Common myeloid progenitor, CD34-positive (primary cell): ENCODE measurements at places on chromosomes 12 and 14.

DNA sequence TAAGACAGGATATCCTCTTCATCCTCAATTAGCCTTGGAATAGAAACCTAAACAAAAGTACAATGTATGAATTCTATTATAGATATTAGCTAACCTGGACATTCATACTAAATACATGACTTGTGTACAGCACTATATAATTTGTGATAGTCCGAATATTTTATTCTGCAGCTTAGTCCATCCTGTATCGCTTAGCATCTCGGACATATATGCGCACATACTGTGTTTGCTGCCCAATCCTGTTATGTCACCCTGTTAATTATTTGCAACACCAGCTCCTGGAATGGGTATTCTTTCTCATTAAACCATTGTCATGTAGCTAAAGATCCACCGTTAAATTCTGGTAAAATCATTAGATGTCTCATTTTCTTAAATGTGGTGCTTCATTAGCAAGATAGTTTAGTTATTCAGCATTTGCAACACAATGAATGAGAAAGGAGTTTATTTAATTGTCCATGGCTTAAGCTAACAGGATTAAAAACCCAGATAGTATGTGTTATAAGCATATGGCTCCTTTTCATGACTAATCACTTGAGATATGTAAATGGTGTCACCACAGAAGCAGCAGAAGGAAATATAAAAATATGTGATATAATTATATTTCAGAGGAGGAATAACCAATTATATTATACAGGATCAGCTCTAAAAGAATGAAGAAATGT, 156.0 kb upstream of the ARHGAP5 start:
- H3K36me3 ChIP-seq = no peaks in the 10 kb centered on the region
- no peaks in the 10 kb centered on the region for H3K27me3 ChIP-seq
- no peak overlapping the region for H3K4me3 ChIP-seq

- no peak overlapping the region for H3K4me3 ChIP-seq
- no peak overlapping the region for H3K27ac ChIP-seq
- no peaks in the 10 kb centered on the region for H3K27me3 ChIP-seq
- H3K4me1 ChIP-seq = no peaks in the 10 kb centered on the region
Measured at GRCh38 chr14:59328454-59328853, 136.7 kb downstream of the GPR135 start.

GRCh38 chr12:18057051-18057450, 32.9 kb downstream of the RERGL start:
- H3K36me3 ChIP-seq = no peaks in the 10 kb centered on the region
- H3K27me3 ChIP-seq = no peaks in the 10 kb centered on the region
- no peaks in the 10 kb centered on the region for H3K4me1 ChIP-seq

- H3K27ac ChIP-seq = no peak overlapping the region
- no peaks in the 10 kb centered on the region for H3K36me3 ChIP-seq
- H3K27me3 ChIP-seq = no peaks in the 10 kb centered on the region
- no peak for DNase-seq
Measured at GRCh38 chr12:76318773-76319594, 29.2 kb downstream of the BBS10 start.

- H3K4me3 ChIP-seq = no peak overlapping the region
- no peaks in the 10 kb centered on the region for H3K27me3 ChIP-seq
- H3K27ac ChIP-seq = no peak overlapping the region
- H3K4me1 ChIP-seq = no peaks in the 10 kb centered on the region
Measured at GRCh38 chr12:83470749-83471148, 784.0 kb downstream of the TMTC2 start.

DNA sequence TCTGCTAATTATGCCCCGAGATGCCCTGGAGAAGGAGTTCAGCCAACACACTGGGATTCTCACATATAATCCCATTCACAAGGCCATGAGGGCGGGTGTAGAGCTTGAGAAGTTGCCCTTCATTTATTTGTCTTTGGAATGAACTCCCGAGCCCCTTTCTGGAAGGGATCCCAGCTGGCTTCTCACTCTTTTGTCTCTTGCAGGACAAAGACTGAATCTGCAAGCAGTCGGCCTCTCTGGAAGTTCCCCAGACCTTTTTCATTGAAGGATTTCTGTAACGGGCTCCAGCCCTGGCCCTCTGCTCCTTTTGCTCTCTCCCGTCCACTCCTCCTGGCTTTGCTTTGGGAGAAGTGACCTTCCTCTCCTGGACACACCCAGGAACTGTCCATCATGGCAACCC, 163.3 kb upstream of the SFSWAP start:
- no peak overlapping the region for H3K4me3 ChIP-seq
- DNase-seq = no peak
- H3K36me3 ChIP-seq = no peaks in the 10 kb centered on the region
- H3K27ac ChIP-seq = no peak overlapping the region
- H3K4me1 ChIP-seq = peaks cover 6% of the 10 kb centered on the region

- no peak overlapping the region for H3K4me3 ChIP-seq
- no peak for DNase-seq
- H3K27ac ChIP-seq = no peak overlapping the region
Measured at GRCh38 chr14:86574778-86575129, 1044.8 kb downstream of the FLRT2 start.

DNA sequence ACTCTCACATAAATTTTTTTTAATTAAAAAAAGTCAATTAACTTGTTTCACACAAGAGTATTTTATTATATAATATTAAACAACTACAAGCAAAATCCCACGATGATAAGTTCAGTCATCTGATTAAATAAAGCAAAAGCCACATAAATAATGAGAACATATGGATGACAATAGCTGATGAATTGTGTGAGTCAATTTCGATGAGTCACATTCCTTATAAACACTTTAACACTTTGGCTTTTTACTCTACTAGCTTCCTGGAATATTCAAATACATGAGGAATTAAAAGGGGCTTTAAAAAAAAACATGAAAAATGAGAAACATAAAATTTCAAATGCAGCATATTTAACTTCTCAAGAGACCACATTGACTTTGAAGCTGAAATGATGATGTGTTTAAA, 95.3 kb downstream of the BCAT1 start:
- no peaks in the 10 kb centered on the region for H3K27me3 ChIP-seq
- peaks cover 11% of the 10 kb centered on the region for H3K36me3 ChIP-seq
- H3K4me3 ChIP-seq = no peak overlapping the region
- H3K4me1 ChIP-seq = peaks cover 51% of the 10 kb centered on the region
- peak; percentile 59 for DNase-seq
- peak overlapping the region; percentile 43 for H3K27ac ChIP-seq

DNA sequence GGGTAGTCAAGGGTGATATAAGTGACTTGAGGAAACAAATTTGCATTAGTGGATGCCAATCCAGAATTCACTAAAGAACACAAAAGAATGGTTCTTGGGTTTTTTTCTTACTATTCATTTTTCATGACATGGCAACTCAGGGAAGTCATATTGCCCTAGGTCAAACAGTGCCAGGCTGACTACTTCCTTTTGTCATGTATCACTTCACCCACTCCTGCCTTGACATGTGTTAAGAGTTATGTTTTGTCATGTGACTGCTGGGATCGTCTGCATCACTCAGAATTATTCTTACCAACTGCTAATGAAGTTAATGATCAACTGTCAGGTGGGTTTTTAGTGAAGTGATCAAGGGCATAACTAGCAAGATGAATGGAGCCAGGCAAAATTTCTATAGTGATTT, 74.2 kb downstream of the PRORP start:
- no peaks in the 10 kb centered on the region for H3K27me3 ChIP-seq
- no peak overlapping the region for H3K27ac ChIP-seq
- peaks cover 5% of the 10 kb centered on the region for H3K36me3 ChIP-seq
- DNase-seq = peak; percentile 57
- H3K4me1 ChIP-seq = peaks cover 9% of the 10 kb centered on the region

GRCh38 chr14:104697892-104698583, 8.6 kb downstream of the INF2 start:
- H3K27me3 ChIP-seq = no peaks in the 10 kb centered on the region
- no peak for DNase-seq
- peaks cover 27% of the 10 kb centered on the region for H3K36me3 ChIP-seq
- H3K4me3 ChIP-seq = no peak overlapping the region

DNA sequence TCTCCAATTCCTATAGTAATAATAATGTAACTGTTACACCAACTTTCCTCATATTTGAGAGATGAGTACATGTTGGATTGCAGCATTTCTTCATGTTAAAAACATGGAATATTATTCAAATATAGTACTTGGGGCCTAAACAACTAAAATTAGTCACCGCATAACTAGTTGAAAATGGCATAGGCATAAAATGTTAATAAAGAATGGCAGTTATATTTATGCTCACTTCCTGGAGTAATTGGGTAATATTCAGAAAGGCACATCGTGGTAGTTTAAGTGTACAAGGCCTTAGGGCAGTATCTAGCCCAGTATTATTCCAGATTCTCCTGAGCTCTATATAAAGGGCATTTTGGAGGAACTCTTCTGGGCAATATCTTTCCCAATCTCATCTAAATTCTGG, 46.0 kb downstream of the ERGIC2 start:
- peaks cover 16% of the 10 kb centered on the region for H3K36me3 ChIP-seq
- DNase-seq = no peak
- no peak overlapping the region for H3K4me3 ChIP-seq
- H3K27me3 ChIP-seq = no peaks in the 10 kb centered on the region

GRCh38 chr12:109266106-109266879, 42.8 kb downstream of the FOXN4 start:
- no peak overlapping the region for H3K4me3 ChIP-seq
- H3K36me3 ChIP-seq = peaks cover 16% of the 10 kb centered on the region
- H3K27me3 ChIP-seq = no peaks in the 10 kb centered on the region
- no peaks in the 10 kb centered on the region for H3K4me1 ChIP-seq
- no peak for DNase-seq

DNA sequence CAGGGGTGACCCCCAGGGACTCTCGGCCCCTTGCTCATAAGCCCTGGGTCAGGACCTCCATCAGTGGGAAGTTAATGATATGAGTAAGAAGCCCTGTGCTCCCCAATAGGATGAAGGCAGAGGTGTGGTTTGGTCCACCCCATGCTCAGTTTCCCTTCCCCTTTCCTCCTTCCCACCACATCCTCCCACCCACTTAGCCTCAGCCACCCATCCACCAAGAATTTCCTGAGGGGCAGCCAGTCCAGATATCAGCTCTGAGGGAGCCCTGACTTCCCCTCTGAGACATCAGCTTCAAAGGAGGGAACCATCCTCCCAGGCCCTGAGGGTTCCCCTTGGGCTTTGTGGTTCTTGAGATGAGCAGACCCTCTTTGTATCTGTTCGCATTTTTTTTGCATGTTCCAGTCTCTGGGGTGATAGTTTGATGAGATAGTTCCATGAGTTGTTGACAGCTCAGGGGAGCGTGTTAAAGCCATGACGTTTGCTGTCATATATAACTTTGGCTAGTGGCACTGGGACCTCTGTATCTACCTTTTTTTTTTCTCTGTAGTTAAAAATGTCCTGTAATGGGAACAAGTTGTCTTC, 71.2 kb downstream of the LGMN start:
- peaks cover 23% of the 10 kb centered on the region for H3K36me3 ChIP-seq
- no peaks in the 10 kb centered on the region for H3K27me3 ChIP-seq
- no peak overlapping the region for H3K4me3 ChIP-seq
- no peak overlapping the region for H3K27ac ChIP-seq

- no peaks in the 10 kb centered on the region for H3K4me1 ChIP-seq
- DNase-seq = no peak
- peaks cover 25% of the 10 kb centered on the region for H3K36me3 ChIP-seq
- no peak overlapping the region for H3K27ac ChIP-seq
Measured at GRCh38 chr12:22672951-22673350, 48.0 kb downstream of the ETNK1 start.

GRCh38 chr14:26598672-26599131, 869 bp upstream of the NOVA1 start:
- H3K4me3 ChIP-seq = peak overlapping the region; percentile 72
- no peaks in the 10 kb centered on the region for H3K36me3 ChIP-seq
- no peak for DNase-seq
- H3K27me3 ChIP-seq = peaks cover 56% of the 10 kb centered on the region

DNA sequence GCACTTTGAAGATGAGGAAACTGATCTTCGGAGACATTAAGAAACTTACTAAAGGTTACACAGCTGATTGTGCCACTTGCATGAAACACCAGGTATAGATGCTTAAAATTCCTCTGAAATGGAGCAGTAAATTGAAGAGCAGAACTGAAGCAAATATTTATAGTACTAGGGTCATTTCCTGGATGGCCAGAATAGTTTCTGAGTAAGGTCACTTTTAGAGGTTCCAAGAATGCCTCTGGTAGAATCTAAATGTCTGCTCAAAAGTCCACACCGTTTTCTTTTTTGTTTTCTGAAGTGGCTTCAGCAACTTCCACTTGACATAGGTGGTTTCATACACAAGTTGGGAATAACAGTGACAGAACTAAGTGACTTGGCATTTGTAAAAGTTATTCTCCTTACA, 19.4 kb downstream of the TPH2 start:
- H3K27ac ChIP-seq = no peak overlapping the region
- H3K4me1 ChIP-seq = no peaks in the 10 kb centered on the region
- no peak for DNase-seq
- H3K27me3 ChIP-seq = no peaks in the 10 kb centered on the region
- H3K4me3 ChIP-seq = no peak overlapping the region

GRCh38 chr12:3827301-3828000, 45.7 kb downstream of the PARP11 start:
- no peaks in the 10 kb centered on the region for H3K4me1 ChIP-seq
- DNase-seq = no peak
- H3K27ac ChIP-seq = no peak overlapping the region
- peaks cover 40% of the 10 kb centered on the region for H3K36me3 ChIP-seq
- no peak overlapping the region for H3K4me3 ChIP-seq

GRCh38 chr12:180445-180844, 33.5 kb downstream of the SLC6A12 start:
- H3K27ac ChIP-seq = no peak overlapping the region
- peaks cover 44% of the 10 kb centered on the region for H3K4me1 ChIP-seq
- H3K36me3 ChIP-seq = no peaks in the 10 kb centered on the region
- no peaks in the 10 kb centered on the region for H3K27me3 ChIP-seq
- DNase-seq = peak; percentile 45
- no peak overlapping the region for H3K4me3 ChIP-seq
